ENCODE measurements at places on chromosomes 3 and 15. TPM values are rescaled to one million over a fixed set of nuclear protein-coding genes. Genes with fewer than 3 reads are reported as not detected.

DNA sequence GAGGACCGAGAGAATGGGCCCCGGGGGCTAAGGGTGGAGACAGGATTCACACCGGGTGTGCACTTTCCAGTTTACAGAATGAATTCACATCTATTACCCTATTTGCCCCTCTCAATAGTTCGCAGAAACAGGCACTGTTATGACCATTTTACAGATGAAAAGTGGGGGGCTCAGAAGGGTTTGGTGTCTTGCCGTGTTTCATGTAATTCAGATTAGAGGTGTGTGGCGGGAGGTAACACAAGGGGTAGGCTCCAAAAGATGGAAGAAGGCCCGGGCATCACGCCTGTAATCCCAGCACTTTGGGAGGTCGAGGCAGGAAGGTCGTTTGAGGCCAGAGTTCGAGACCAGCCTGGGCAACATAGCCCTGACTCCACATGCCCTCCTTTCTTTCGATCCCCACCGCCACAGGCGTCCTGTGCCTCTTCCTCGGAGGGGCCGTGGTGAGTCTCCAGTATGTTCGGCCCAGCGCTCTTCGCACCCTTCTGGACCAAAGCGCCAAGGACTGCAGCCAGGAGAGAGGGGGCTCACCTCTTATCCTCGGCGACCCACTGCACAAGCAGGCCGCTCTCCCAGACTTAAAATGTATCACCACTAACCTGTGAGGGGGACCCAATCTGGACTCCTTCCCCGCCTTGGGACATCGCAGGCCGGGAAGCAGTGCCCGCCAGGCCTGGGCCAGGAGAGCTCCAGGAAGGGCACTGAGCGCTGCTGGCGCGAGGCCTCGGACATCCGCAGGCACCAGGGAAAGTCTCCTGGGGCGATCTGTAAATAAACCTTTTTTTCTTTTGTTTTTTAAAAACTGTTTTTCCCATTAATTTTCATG lies 3.4 kb downstream of the DUOXA2 start:
- no peak for DNase-seq

DNA sequence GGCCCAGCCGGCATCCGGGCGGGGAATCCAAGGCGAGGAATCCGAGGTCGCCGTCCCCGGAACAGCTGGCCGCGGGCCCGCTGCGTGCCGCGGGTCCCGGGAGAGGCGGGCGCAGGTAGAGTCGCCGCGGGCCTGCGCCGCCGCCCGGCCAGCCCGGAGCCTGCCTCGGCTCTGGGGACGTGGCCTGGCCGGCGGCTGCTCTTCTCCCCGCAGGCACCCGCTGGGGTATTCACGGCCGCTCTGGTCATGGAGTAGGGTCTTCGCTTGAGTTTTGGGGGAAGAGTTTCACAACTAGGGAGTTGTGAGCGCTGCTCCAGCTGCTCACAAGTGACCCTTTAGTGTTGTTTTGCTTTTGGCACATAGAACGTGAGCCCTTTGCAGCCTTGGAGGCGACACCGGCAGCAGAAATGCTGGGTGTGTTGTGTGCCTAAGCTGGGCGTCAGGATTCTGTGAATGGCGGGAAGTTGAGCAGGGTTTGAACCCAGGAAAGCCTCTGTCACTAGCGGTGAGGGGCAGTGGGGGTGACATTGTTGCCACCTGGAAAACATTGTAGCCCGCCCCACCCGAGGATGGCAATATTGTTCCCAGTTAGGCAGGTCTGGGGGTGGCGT lies 4.0 kb downstream of the TRIM71 start:
- DNase-seq: no peak

LINGO1 gene
- not detected for total RNA-seq

SI gene
- not detected for total RNA-seq

- DNase-seq: no peak
Observed at GRCh38 chr15:77430652-77431051, 10.0 kb downstream of the HMG20A start.

DNA sequence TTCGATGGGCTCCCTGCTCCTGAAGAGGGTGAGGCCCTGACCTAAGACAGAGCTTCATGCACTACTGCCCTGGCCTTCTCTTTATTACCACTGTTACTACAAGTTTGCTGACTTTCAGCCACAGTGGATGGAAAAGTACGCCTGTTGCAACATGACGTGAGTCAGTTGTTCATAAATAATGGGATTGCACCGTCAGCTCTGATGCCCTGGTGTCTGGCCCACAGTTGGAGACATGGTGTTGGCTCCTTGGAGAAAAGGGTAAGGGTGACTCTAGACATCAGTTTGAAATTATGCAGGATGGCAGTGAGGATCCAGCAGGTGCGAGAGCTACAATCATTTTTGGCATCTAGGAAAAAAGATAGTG lies 5.5 kb downstream of the PAQR5 start:
- DNase-seq: no peak
